ENCODE measurements at places on chromosomes 7 and 10.

DNA sequence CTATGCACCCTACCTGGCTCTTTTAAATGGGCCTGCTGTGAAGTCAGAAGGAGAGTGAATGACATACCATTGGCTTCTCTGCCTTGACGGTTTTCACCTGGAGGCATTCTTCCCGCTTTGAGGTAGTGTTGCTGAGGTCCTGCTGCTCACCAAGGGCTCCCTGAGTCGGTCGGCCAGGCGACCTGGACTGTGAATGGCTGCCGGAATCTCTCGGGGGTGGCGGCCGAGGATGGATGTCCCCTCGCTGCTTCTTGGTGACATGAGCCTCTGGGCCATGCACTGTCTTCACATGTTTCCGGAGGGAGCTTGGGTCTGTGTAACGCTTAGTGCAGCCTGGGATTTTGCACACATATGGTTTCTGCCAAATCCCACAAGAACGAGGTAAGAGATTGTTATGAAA is 264.7 kb downstream of the GLI3 start:
- no peak for DNase-seq

DNA sequence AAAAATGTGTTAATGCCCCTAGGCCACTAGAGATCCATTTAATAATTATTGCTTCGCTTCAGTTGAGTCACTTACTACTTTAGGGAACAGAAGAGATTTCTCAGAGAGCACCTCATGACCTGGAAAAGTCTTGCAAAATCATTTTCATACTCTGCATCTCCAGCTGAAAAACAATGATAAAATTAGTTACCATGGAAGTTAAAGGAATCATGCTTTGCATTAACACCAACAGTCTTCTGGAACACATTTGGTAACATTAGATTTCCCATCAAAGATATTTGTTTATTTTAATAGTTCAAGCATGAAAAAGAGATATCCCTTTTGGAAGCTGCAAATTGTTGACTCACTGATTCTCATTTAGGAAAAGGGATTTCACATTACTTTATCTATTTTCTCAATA is 1.8 kb upstream of the STEAP2 start:
- DNase-seq, result no peak

DNA sequence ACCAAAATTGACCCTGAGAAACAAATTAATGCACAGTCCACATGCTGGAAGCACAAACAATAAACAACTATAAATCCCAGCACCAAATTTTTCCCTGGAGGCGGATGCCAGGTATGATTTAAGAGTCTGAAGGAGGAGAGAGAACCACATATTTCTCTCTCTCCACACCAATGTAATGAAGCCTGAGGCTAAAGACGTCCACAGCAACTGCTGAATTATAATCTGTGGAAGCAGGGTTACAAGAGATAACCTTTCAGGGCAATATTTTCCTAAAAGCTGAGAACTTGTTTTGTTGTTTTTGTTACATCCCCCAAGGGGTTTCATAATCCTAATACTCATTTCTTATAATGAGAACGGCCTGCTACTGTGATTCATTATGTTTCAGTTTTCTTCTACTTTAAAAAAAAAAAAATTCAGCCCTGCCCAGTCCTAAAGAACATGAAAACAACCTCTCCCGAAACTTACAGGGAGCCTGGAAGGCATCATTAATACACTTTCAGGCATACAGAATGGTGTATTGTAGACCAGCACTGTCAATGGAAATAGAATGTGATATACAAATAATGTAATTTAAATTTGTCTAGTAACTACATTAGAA is 48.5 kb upstream of the ABLIM1 start:
- DNase-seq, result no peak

GRCh38 chr7:3847336-3847735 is 546.3 kb downstream of the SDK1 start:
- DNase-seq, result no peak

DNA sequence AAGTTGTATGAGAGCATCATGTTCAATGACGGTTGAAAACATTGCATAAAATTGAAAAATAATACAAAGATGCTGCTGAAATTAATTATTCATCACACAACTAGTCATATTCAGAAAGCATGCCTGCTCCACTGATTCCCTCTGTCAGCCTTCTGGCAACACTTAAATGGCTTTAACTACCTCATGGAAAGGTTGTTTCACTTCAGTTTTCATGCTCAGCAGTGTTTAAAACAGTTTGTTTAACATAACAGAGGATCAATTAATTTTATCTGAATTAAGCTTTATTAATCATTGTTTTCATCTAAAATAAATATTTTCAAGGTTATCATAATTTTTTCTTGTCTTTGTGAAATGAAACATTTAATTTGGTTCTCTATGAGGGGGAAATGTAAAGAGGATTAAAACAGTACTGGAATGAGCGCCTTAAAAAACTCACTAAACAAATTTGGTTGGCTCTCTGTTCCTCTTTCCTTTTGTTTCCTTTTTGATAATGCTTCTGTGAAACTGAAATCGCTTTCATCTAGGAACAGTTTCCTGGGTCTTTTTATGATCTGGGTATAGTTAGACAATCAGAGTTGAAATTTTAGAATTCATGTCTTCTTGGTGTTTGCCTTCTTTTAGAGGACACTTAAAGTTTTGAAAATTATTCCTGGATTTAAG is 427.4 kb downstream of the SH2D4B start:
- DNase-seq, result no peak

DNA sequence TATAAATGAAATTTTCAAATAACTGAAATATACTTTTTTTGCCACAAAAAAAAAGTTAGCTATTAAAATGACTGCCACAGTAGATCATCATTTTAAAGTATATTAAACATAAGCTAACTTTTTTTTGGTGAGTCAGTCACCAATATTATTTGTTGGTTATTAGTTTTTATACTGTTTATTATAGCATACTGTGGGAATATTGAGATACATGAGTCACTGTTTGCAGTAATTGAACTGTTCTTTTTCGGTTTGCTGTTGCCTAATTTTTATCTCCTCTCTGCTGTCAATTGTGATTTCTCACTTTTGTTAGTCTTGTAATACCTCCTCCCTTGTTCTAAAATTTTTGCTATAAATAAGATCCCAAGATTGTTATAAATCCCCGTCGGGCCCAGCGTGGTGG is 45.7 kb downstream of the BTAF1 start:
- no peak for DNase-seq

GRCh38 chr10:31708474-31708873 is 220.2 kb downstream of the ARHGAP12 start:
- DNase-seq, result no peak

- DNase-seq, result no peak
Observed at GRCh38 chr7:95687759-95688343, 84.5 kb upstream of the DYNC1I1 start.

DNA sequence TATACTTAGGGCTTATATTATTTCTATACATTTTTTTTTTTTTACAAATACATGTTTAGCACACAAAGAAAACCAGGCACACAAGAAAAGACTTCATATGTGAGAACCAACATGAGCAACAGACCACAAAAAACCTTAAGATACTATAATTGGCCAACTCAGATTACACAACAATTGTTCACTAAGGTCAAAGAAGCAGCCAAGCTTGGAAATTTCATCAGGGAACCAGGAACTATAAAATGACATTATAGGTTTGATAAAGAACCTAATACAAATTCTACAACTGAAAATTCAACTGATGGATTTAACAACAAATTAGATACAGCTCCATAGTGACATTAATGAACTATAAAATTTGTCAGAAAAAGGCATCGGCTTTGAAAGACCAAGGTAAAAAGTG is 4.4 kb upstream of the LUC7L2 start:
- DNase-seq, result no peak

DNA sequence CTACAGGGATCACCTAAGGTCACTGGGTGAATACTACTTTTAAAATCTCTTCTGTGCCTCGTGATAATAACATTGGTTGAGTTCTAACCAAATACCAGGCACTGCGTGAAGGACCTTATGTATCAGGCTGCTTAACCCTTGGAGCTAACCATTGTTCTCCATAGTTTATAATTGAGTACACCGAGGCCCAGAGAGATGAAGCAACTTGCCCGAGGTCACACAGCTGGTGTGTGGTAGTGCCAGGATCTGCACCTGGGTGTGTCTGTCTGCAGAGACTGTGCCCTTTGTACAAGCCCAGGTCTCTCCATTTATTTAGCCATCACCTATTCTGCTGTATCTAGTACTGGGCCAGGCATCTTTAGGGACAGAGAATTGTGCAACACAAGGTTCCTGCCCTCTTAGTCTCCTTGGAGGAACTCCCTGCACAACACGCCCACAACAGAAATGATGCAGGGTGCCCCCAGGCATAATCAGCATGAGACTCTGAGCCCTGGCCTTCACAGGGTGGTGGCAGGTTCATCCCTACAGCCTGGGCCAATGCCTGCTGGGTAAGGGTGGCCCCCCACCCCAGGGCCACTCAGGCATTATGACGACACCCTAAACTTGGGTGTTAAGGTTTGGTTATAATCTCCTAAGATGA is 31.5 kb downstream of the UNC5B start:
- no peak for DNase-seq

- DNase-seq, result no peak
Observed at GRCh38 chr7:105339404-105340323, 49.1 kb downstream of the SRPK2 start.

- DNase-seq, result no peak
Observed at GRCh38 chr7:37045681-37046179, 321.4 kb upstream of the AOAH start.

DNA sequence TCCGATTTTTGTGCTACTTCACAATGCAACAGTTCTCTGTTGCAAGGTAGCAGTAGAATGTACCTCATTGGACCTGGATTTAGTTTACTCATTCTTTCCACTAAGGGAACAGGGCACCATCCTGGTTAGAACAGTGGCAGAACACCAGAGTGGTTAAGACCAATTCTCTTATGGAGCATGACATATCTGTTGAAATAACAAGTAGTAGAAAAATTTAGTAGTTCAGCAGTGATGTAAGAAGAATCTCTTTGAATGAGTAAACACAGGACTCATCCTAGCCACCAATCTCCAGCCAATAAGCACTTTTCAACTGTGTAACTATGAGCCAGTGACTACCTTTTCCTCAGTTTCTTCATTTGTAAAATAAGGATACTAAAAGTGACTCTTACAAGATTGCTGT is 2.4 kb downstream of the ANKRD22 start:
- no peak for DNase-seq

- no peak for DNase-seq
Observed at GRCh38 chr10:2469802-2470201, 597.5 kb upstream of the PFKP start.

DNA sequence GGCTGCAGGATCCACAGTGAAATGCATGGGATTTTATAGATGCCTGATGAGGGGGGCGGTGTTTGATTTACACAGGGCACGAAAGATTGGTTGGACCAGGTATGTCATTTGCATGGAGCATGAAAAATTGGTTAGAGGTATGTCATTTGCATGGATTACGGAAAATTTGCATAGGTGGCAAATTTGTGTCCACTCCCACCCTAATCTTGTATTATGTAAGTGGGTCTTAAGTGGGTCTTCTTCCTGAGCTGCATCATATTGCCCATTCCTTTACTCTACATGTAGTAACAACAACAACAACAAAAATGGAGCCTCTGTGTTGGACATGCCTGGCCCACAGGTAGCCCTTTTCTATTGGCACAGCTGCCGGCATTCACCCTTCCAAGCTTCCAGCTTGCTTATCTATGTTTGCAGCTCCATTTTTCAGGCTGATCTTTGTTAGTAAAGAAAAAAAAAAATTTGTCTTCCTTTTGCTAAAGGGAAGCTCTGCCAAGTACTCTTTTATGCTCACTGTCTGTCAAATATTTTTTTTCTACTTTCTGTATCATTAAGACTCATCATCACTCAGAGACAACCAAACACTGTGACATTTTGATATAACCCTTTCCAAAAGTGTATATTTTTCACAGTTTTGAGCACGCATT is 10.3 kb upstream of the ZNF273 start:
- DNase-seq, result no peak

DNA sequence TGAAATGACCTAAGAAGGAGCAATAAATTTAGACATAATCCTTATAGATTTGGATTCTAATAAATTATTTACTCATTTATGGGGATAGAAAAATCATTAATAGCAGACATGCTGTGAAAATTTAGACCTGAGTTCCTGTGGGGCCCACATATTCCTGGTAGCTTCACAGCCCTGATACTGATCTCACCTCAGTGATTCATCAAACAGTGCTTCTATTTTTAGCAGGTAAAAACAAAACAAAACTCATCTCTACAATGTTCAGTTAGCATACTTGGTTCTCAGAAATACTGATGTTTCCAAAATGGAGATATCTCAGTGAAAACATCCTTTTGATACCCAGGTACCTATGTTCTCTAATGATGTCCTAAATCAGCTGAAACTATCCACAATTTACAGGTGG is 841.1 kb upstream of the SORCS1 start:
- DNase-seq, result no peak

DNA sequence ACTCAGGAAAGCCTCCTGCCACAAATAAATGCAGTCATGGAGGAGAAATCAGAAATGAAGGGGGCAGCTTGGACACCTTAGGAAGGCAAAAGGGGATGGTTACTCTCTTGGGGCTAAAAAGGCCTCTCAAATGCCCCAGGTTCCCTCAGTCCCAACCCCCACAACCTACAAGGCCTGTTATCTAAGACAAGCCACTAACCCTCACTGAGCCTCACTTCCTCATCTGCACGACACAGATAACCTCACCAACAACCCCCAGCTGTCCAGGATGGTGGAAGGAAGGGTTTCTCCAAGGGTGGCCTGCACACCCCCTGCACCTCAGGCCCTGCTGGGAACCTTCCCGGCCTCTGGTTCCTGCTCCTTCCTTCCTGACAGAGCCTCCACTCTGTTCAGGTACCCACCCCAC is 29.2 kb downstream of the SORBS1 start:
- DNase-seq, result no peak

DNA sequence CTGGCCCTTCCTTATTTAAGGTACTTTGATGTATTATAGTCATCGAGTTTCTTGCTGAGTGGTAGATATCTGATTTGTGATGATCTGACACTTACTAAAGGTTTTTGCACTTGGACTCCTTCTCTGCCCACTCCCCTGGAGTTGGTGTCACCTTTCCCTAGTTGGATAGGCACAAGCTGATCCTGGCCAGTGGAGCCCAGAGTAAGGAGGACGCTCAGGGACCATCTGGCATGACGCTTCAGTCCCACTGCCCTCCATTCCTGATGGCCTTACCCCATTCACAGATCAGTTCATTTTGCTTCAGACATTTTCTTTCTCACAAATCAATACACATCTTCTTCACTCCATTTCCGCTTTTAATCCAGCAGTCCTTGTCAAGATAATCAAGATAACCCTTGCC is 20.1 kb downstream of the ASB15 start:
- DNase-seq, result no peak

DNA sequence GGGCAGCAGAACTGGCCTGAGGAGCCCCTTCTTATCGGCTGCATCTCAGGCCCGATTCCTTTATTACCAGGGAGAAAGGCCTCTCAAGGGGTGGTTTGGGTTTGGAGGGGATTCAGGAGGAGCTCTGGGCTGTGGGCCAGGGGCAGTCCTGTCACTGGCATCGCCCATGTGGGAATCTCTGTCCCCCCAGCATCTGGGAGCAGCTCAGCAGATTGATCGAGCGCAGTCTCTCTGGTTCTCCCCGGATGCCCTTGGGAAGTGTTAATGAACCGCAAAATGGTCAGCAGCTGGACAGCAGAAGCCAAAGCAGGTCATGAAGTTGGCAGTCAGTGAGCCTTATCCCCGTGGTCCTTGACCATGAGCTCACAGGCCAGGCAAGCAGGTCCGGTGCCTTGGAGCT is 104.4 kb upstream of the ANLN start:
- no peak for DNase-seq
